ENCODE measurements at places on chromosomes 5 and 9. TPM values are rescaled to one million over a fixed set of nuclear protein-coding genes. Genes with fewer than 3 reads are reported as not detected.

PCDHB11 gene
- polyA plus RNA-seq, result 0.10 TPM

CAMK4 gene
- 0.71 TPM for polyA plus RNA-seq

CATSPER3 gene
- polyA plus RNA-seq, result 0.43 TPM

CCDC180 gene
- 0.55 TPM for polyA plus RNA-seq

TAF11L5 gene
- polyA plus RNA-seq, result not detected

SLC36A2 gene
- not detected for polyA plus RNA-seq

EDIL3 gene
- 13.8 TPM for polyA plus RNA-seq

HSDL2 gene
- polyA plus RNA-seq, result 15.2 TPM

C9orf50 gene
- polyA plus RNA-seq, result 0.20 TPM

SMIM15 gene
- polyA plus RNA-seq, result 30.4 TPM
